ENCODE measurements at places on chromosomes 6 and 20. TPM values are rescaled to one million over a fixed set of nuclear protein-coding genes. Genes with fewer than 3 reads are reported as not detected.

ASIP gene
- total RNA-seq, result 3.6 TPM

DNA sequence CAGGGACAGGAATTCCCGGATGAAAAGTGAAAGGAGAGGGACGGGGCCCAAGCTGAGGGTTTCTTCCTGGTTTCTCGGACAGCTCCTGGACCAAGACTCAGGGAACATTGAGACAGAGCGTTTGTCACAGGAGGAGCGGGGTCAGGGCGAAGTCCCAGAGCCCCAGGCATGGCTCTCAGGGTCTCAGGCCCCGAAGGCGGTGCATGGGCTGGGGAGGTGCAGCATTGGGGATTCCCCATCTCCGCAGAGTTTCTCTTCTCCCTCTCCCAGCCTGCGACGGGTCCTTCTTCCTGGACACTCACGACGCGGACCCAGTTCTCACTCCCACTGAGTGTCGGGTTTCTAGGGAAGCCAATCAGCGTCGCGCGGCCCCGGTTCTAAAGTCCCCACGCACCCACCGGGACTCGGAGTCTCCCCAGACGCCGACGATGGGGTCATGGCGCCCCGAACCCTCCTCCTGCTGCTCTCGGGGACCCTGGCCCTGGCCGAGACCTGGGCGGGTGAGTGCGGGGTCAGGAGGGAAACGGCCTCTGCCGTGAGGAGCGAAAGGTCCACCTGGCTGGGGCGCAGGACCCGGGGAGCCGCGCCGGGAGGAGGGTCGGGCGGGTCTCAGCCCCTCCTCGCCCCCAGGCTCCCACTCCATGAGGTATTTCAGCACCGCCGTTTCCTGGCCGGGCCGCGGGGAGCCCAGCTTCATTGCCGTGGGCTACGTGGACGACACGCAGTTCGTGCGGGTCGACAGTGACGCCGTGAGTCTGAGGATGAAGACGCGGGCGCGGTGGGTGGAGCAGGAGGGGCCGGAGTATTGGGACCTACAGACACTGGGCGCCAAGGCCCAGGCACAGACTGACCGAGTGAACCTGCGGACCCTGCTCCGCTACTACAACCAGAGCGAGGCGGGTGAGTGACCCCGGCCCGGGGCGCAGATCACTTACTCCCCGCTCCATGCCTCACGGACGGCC lies 54.6 kb upstream of the POLR1H start:
- peak; percentile 39 for DNase-seq

DNA sequence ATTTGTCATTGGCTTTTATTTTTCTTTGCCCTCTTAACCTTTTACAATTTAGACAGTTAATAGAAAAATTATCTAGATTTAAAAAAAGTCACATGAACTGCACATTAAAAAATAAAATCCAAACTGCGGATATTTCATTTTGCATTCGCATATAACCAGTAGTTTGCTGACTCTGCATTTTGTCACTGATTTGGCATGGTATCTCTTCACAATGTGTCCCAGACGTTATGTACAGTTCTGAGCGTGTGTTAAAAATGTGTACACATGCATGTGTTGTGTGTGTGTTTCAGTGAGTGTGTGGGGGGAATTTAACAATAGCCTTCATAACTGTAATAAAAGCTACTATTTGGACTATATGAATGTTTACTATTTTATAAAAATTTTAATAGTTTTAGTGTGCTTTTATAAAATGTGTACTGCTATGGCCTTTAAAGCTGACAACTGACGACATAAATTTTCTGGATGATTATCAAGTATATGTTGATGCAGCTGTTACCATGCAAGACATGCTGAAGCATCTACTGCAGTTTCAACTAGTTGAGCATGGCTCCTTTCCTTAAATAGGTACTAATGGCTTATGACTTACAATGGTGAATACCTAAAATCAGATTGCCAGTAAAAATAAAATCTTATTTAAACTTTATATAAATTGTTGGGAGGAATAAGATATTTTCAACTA lies 67.7 kb downstream of the HMGCLL1 start:
- DNase-seq, result peak; percentile 4

- DNase-seq, result peak; percentile 6
These were observed 474.1 kb downstream of the RNF144B start for GRCh38 chr6:18861204-18861603.

DNA sequence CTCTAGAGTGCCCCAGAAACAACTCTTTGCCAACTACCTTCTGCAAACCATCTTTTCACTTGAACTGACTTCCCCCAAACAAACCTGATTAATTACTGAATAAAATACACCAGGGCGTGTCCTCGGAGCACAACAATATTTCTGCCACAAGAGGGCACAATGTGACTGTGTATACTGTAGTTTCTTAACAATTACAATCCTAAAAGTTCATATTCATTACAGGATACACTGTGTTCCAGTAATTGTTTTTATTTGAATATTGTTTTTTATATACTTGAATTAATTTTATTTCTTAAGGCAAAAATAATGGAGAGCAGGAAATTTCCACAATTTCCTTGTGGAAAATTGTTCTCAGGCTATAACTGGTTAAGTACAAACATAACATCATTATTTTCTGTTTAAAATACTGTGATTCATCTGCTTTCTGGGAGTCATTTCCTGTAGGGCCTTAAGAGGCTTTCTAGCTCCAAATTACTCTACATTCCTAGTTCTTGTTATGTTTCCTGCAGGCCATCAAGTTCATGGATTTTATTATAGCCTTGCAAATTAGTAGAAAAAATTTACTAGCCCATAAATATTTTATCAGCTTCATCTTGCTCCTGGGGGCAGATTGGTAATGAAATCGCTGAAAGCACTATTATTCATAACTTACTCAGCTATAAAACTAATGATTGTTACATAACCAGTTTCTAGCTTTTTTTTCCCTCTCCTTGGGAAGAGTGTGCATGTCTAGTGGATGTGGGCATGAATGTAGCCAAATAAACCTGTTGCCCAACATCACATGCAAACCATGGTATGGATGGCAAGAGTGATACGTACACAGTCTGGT lies 51.9 kb upstream of the SLC22A16 start:
- DNase-seq, result peak; percentile 73

- peak; percentile 70 for DNase-seq
These were observed 167.2 kb downstream of the TTLL2 start for GRCh38 chr6:167492100-167492449.

DNA sequence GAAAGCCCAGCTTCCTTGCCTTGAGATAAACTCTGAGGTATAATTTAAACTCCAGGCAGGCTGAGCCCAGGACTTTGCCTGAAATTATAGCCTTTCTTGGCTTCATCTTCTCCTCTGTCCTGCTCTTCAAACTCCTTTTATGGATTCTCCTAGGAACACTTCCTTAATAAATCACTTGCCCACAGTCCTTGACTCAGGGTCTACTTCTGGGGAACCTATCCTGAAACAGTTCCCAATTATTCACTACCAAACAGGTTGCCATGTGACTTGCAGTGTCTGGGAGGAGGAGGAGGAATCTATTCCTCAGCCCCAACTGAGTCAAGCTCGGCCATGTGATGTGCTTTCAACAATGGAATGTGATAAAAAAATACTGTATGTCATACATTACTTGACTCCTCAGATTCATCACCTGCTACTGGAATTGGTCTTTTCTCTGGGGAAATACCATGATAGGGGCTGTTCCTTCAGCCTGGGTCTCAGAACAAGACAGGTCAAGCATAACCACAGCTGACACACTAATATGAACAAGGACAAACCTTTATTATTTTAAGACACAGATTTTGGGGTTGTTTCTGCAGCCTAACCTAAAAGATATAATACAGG lies 20.5 kb upstream of the CDKN1A start:
- no peak for DNase-seq
